PC-3 (cell line): ENCODE measurements at places on chromosomes 2 and 18.
A peak's percentile ranks its signal among the peaks of the same experiment; 100 is the strongest.

GRCh38 chr2:49045083-49045482, 109.2 kb downstream of the FSHR start:
- H3K27ac ChIP-seq: no peak overlapping the region
- H3K4me1 ChIP-seq: no peaks in the 10 kb centered on the region
- H3K36me3 ChIP-seq: no peaks in the 10 kb centered on the region
- no peaks in the 10 kb centered on the region for H3K27me3 ChIP-seq
- no peak for DNase-seq
- H3K4me3 ChIP-seq: no peak overlapping the region

- peaks cover 20% of the 10 kb centered on the region for H3K27me3 ChIP-seq
- DNase-seq: no peak
- H3K4me3 ChIP-seq: no peak overlapping the region
- no peaks in the 10 kb centered on the region for H3K36me3 ChIP-seq
- no peaks in the 10 kb centered on the region for H3K4me1 ChIP-seq
- H3K27ac ChIP-seq: no peak overlapping the region
These were observed 255.1 kb downstream of the EIPR1 start for GRCh38 chr2:3122525-3122924.

DNA sequence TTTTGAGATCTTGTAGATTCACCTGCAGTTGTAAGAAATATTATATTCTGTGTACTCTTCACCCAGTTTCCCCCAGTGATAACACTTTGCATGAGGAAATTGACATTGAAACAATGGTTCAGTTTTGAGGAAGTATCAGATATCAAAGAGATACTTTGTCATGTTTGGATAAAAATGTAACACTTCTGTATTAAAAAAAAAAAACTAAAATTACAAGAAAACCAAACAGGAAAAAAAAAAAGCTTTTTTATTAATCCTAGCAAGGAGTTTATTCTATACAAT, 204.0 kb downstream of the ARL4C start:
- no peak overlapping the region for H3K27ac ChIP-seq
- no peaks in the 10 kb centered on the region for H3K36me3 ChIP-seq
- H3K27me3 ChIP-seq: no peaks in the 10 kb centered on the region

- peaks cover 10% of the 10 kb centered on the region for H3K4me1 ChIP-seq
- DNase-seq: peak; percentile 41
- no peak overlapping the region for H3K27ac ChIP-seq
- no peaks in the 10 kb centered on the region for H3K36me3 ChIP-seq
These were observed 21.5 kb downstream of the MEIS1 start for GRCh38 chr2:66456183-66457041.

- H3K4me3 ChIP-seq: no peak overlapping the region
- H3K27me3 ChIP-seq: no peaks in the 10 kb centered on the region
- no peak for DNase-seq
These were observed 87.5 kb downstream of the MSH2 start for GRCh38 chr2:47490406-47490805.

GRCh38 chr2:28398101-28398834, 5.6 kb downstream of the FOSL2 start:
- H3K27me3 ChIP-seq: no peaks in the 10 kb centered on the region
- peaks cover 24% of the 10 kb centered on the region for H3K4me1 ChIP-seq
- H3K4me3 ChIP-seq: no peak overlapping the region
- H3K27ac ChIP-seq: no peak overlapping the region
- no peak for DNase-seq

GRCh38 chr18:27887711-27888495, 289.0 kb downstream of the CDH2 start:
- peak overlapping the region; percentile 35 for H3K27ac ChIP-seq
- DNase-seq: peak; percentile 46
- H3K36me3 ChIP-seq: no peaks in the 10 kb centered on the region
- peaks cover 20% of the 10 kb centered on the region for H3K4me1 ChIP-seq
- H3K4me3 ChIP-seq: no peak overlapping the region

- H3K27ac ChIP-seq: no peak overlapping the region
- no peak for DNase-seq
- no peak overlapping the region for H3K4me3 ChIP-seq
- peaks cover 15% of the 10 kb centered on the region for H3K4me1 ChIP-seq
These were observed 28.9 kb downstream of the ZFP36L2 start for GRCh38 chr2:43197588-43197896.

DNA sequence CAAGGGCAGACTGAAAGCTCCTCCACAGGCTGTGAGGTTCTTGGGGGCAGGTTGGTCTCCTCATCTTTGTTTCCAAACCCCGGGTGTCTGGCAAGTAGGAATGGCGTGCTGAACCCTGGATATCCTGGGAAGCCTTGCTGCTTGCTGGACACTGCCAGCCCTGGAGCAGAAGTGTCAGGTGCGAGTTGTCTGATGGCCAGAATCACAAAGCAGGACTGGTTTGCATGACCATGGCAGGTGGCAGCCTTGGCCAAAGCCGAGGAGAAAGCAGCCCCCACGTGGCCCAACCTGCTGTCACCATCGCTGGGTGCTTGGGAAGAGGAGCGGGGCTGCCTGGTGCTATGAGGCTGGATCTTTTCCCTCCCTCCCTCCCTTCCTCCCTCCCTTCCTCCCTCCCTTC, 309.5 kb upstream of the HS6ST1 start:
- H3K27ac ChIP-seq: no peak overlapping the region
- H3K27me3 ChIP-seq: peaks cover 60% of the 10 kb centered on the region
- H3K36me3 ChIP-seq: no peaks in the 10 kb centered on the region
- DNase-seq: no peak

DNA sequence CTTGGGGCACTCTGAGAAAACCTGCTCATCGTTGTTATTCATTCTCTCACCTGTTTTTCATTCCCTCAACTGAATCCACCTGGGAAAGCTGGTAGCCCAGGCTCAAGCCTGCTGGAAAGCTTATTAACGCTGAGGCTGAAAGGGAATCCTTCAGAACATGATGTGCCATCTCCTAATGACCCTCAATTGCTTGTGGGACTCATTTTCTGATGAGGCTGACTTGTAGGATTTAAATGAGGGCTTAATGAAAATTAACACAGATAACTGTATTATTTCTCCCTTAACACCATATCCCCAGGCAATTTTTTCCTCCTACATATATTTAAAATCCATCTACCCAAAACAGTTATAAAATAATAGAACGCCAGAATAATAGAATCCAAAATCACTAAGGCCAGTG, 162.7 kb upstream of the ACAA2 start:
- H3K4me3 ChIP-seq: no peak overlapping the region
- DNase-seq: no peak
- no peaks in the 10 kb centered on the region for H3K36me3 ChIP-seq
- no peak overlapping the region for H3K27ac ChIP-seq
- H3K27me3 ChIP-seq: no peaks in the 10 kb centered on the region
- no peaks in the 10 kb centered on the region for H3K4me1 ChIP-seq

- H3K4me1 ChIP-seq: peaks cover 69% of the 10 kb centered on the region
- no peaks in the 10 kb centered on the region; the same call in 1 of the 2 replicates for H3K36me3 ChIP-seq
- no peaks in the 10 kb centered on the region for H3K27me3 ChIP-seq
- DNase-seq: peak; percentile 62
These were observed 874 bp downstream of the CLIP4 start for GRCh38 chr2:29115797-29116781.

GRCh38 chr2:24359129-24360049, 947 bp downstream of the ITSN2 start:
- no peaks in the 10 kb centered on the region for H3K36me3 ChIP-seq
- peak overlapping the region; percentile 84 for H3K4me3 ChIP-seq
- peaks cover 15% of the 10 kb centered on the region for H3K4me1 ChIP-seq
- DNase-seq: peak; percentile 34

DNA sequence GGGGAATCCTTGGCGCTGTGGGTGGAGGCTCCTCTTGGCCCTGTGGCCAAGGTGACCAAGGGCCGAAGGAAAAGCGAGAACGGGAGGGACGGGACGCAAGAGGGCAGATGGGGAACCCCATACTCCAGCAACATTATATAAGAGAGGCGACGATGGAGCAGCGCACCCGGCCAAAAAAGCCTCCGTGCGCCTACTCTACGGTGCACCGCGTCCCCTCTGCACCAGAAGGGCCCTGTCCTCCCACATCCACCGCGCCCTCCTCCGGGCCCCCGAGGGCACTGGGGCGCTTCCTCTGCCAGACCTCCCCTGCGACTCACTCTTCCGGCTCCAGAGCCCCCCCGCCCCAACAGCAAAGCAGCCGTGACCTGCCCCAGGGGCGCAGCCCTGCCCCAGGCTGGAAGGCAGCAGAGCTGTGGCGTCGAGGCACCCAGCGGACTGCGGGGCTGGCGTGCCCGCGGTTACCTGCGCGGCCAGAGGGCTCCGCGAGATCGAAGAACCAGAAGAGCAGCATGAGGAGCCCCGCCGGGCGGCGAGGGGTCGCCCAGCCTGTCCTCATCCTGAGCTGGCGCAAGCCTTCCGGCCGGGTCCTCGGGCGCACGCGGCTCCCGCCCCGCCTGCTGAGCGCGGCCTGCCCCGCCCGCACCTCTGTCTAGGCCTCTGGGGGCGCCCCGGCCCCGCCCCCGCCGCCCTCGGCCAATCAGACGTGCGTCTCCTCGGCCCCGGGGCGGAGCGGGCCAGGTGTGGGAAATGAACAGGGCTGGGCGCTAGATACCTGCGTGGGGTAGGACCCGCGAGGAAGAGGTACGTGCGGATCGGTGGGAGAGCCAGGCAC, 106.3 kb upstream of the CD302 start:
- no peak for DNase-seq
- no peaks in the 10 kb centered on the region for H3K36me3 ChIP-seq
- H3K27me3 ChIP-seq: no peaks in the 10 kb centered on the region

DNA sequence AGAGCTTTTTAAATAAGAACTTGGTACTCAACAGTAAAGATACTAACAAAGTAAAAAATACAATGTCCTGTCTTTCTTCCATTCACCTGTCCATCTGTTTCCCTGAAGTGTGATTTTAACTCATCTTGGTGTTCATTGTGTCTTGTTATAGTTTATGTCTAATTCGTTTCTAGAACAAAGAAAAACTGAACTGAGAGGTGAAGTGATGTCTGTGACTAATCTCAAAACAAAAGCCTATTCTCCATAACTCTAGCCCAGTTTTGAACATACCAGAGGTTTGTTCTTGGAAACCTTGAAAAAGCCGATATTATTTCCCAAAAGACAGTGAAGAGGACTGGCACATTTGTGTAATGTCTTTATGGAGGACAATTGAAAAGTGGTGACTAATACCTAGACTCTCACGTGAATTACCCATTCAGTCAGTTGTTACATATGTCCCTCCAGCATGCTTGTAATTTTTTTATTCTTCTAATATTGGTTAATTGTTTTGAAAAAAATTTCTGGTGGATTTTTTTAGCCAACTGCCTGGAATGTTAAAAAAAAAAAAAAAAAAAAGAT, 725.8 kb downstream of the SATB2 start:
- no peak overlapping the region for H3K4me3 ChIP-seq
- H3K27ac ChIP-seq: no peak overlapping the region
- H3K36me3 ChIP-seq: no peaks in the 10 kb centered on the region
- H3K27me3 ChIP-seq: no peaks in the 10 kb centered on the region

DNA sequence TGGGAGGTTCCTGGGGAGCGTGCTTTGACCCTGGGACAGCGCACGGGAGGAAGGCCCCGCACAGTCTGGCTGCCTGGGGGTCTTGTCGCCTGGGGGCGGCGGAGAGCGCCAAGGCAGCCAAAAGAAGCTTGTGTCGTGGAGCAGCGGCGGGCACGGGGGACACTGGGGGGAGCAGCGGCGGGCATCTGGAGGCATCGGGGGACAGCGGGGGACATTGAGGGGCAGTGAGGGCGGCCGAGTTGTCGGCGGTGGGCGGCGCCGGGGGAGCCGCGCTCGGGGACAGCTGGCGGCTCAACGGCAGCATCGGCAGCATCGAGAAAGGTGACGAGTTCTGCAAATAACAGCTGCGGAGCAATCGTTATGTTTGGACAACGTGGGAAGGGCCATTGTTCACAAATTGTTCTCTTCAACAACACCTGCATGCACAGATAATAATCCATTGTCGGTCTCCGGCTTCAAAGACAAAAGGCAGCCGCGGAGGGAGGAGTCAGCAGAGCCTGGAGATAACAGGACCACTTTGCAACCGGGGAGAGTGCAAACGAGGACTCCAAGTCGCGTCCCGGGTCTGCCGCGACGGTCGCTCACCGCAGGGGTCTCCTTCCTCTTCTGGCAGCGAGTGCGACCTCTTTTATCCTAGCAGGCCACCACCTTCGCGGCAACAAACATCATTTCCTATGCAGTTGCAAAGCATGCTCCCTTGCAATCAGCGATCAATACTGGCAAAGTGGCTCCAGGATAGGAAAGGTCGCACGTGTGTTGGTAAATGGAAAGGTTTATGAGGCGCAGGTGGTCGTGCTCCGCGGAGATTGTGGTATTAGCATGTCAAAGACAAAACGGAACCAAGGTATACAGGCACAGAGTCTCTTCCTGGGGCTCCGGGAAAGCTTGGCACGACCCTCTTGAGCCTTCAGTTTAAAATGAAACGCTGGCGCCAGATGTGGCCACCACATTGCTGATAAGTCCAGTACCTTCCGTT, 132.3 kb upstream of the DLX2 start:
- no peaks in the 10 kb centered on the region for H3K27me3 ChIP-seq
- peak overlapping the region; percentile 60 for H3K4me3 ChIP-seq
- no peak overlapping the region for H3K27ac ChIP-seq
- peaks cover 35% of the 10 kb centered on the region for H3K4me1 ChIP-seq

DNA sequence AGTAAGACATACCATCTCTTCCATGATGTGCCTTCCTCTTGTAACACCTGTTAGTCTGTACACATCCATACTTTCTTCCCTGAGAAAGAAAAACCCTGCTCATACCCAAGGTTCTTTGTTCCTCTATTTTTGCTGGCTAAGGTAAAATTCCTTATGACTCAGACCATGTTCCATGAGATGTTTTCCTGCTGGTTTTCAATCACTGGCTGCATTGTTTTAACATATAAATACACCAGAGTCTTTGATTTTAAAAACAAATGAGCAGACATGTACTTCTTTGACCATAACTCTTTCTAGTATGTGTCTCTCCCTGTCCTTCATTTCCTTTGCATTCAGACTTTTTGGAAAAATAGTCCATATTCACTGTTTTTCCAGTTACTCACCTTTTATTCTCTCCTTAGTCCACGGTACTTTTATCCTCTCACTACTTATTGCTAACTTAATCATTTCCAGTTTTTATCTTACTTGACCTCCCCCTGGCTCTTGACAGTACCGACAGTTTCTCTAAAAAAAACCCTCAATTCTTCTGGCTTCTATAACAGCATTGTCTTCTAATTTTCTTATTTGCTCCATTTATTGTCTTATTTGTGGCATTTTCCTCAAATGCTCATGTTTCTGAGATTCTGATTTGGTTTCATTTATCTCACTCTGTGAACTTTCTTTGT, 4.3 kb downstream of the VAPA start:
- H3K36me3 ChIP-seq: no peaks in the 10 kb centered on the region
- H3K4me1 ChIP-seq: peaks cover 29% of the 10 kb centered on the region
- DNase-seq: peak; percentile 67
- H3K27me3 ChIP-seq: no peaks in the 10 kb centered on the region
- H3K4me3 ChIP-seq: peak overlapping the region; percentile 8; the same call in 1 of the 2 replicates

DNA sequence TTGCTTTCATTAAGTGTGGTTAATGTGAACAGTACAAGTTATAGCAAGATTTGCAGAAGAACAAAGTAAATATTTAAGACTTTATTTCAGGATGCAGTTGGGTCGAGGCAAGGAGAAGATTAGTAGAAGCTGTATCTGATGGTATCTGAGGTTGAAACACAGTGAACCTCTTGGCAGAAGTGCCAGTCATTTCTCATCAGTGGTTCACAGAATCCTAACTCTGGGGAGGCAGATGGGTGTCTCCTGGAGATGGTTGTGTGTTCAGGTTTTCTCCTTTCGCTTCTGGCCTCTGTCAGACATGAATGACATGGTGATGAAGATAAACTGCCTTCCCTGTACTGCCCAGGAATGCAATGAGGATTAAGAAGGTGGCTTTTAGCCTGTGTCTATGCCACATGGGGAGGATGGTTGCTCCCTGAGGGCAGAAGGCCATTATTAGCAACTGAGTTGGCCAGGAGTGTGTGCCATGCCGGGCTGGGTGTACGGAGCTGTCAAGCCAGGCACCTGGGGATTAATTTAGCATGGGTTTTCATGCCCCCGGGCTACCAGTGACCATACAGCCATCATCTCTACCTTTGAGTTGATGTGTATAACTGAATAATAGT, 28.0 kb downstream of the MGAT5 start:
- H3K27me3 ChIP-seq: no peaks in the 10 kb centered on the region
- 0 out of 2 replicates have a peak, but pooled peaks cover 1% of the 10 kb centered on the region for H3K4me1 ChIP-seq
- H3K4me3 ChIP-seq: no peak overlapping the region
- no peak overlapping the region for H3K27ac ChIP-seq
- DNase-seq: no peak
